ENCODE measurements at places on chromosomes 12 and 14.

DNA sequence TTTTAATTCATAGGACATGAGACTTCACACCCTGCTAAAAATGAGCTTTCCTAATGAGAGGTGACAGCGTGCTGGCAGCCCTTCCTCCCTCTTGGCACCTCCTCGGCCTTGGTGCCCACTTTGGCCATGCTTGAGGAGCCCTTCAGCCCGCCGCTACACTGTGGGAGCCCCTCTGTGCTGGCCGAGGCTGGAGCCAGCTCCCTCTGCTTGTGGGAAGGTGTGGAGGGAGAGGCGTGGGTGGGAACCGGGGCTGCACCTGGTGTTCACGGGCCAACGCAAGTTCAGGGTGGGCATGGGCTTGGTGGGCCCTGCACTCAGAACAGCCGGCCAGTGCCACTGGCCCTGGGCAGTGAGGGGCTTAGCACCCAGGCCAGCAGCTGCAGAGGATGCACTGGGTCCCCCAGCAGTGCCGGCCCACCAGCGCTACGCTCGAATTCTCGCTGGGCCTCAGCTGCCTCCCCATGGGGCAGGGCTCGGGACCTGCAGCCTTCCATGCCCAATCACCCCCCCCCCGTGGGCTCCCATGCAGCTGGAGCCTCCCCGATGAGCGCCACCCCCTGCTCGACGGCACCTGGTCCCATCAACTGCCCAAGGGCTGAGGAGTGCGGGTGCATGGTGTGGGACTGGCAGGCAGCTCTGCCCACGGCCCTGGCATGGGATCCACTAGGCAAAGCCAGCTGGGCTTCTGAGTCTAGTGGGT lies 22.7 kb upstream of the B4GALNT1 start:
- ATAC-seq: no peak

DNA sequence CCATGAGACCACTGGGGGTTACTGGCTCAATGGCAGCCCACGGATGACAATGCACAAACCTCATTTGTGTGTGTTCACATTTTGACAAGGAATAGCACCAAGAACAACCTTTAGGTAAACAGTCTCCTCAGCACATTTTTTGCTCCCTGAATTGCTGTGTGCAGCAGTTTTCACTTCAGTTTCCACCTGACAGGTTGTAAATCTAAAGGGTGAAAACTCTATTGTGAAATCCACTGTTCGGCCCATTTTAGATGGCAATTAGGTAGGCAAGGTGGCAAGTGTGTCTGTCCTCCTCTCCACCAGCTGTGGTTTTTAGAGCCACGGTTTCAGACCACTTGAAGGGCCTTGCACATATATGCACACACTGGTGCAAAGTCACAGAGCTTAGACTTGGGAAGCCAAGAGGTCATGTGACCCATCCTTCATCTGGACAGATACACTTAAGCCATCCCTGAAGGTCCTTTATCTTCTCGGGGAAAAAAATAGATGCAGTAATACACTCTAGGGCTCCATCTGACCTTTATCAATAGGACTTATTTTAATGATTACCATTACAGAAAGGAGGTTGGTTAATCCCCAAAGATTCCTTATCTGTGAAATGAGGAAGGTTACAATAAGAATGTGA lies 23.2 kb downstream of the HAL start:
- no peak for ATAC-seq

GRCh38 chr12:76552343-76552938 lies 7.1 kb downstream of the OSBPL8 start:
- ATAC-seq: no peak

GRCh38 chr12:41515953-41516352 lies 327.8 kb downstream of the PDZRN4 start:
- no peak for ATAC-seq

DNA sequence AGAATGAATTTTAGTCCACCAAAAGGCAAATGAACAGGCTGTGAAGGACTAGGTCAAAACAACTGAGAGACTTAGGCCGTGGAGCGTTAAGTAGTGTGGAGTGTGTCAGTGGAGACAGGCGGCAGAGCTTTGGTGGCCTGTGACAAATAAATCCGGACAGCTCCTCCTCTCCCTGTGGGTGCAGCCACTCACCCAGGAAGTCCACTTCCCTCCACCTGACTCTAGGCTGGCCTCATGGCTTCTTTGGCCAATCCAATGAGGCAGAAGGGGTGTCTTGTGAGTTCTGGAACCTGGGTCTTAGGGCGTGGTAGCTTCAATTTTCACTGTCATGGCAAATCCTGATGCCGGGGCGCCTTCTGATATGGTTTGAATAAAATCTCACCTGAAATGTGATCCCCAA lies 180.9 kb upstream of the C14orf180 start:
- ATAC-seq: no peak

- peak; percentile 37 for ATAC-seq
Measured at GRCh38 chr12:93857279-93857938, 180.2 kb downstream of the CRADD start.

DNA sequence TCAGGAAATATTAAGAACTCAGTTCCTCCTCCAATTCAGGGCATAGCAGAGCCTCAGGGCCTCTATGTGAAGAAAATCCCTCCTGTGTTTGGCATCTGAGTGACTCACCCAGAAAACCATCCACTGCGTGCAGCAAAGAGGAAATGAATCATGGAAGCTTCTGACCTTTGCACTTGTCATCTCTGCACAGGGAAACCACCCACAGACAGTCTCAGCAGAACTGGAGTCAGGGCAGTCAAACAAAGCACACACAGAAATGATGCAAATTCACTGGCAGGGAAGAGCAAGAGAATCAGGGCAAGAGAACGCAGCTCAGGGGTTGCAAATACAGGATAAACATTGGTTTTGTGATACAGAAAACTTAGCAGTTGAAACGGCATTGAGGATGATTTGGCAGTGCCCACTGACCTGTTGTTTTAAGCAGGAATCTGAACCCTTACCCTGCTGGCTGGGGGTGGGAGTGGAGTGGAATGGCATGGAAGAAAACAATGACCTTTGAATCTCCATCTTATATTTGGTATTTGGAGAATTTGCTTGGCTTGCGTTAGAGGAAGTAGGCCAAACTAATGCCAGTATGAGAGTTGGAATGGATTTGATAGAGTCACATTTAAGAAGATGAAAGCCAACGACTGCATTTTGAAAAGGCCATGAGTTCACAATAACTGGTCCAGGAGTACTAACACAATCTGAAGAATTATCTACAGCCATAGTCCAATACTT lies 53.5 kb downstream of the PHLDA1 start:
- peak; percentile 80 for ATAC-seq

Data from activated T-helper 17 cell treated with anti-CD3 and anti-CD28 coated beads, Interleukin-2, amount 50 U/mL, for 72 hours (primary cell).